Right kidney (tissue), 9 donors: ENCODE measurements at places on chromosomes 7 and 10.

DNA sequence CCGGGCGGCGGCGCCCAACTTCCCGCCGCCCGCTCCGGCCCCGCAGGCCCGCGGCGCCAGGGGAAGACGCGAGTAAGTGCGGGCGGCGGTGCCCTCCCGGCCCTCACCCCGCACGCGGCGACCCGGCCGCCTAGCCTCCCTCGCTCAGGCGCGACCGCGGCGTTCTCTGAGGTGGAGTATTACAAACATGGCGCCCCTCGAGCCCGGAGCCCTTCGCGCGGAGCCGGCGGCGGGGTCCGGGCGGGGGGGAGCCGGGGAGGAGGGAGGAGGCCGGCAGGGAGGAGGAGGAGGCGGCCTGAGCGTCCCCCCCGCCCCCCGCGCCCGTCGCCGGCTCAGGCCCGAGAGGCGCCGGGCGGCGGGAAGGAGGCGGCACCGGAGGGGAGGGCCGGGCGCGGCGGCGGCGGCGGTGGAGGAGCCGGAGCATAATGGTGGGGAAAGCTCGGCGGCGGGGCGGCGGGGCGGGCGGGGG, at the start of gene ZMYND11:
Gene ZMYND11 (plus strand): TSS at position 324 of the 469 bp plus-strand sequence. CDS start 44,558 bp downstream, outside the sequence.
- DNase-seq, result peak; percentile 76

DNA sequence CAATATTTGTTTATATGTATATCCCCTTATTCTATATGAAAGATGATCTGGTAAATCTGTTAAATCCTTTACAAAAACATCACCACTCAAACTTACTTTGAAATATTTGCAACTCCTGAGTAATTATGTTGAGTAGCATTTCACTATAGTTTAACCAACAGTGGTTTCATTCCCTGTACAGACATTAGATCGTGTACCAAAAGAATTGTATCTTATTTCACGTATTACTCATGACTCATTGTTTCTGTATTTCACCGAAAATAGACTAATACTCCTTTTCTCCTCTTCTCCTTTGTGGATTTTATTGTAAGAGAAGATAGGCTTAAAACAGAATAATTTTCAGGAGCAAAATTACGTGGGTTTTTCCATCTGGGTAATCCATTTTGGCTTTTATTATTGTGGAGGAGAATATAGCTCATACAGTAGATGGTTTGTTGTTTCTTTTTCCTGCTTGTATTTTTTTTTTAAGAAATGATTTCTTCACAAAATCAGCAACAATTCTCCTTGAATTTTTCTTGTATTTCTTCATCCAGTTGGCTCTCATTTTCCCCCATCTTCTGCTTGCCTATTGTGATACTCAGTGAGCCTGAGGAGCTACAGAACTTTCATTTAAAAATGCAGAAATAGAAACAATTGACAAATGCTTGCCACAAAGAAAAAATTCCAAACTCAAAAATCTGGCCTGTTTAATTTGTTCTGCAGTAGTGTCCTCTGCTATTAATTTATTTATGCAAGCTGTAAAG, 90.6 kb upstream of the OIT3 start:
- DNase-seq, result no peak

GRCh38 chr10:96910488-96911395, 78.6 kb downstream of the LCOR start:
- DNase-seq, result no peak

GRCh38 chr7:23114896-23115295, 9.3 kb downstream of the KLHL7 start:
- no peak for DNase-seq

GRCh38 chr7:36280840-36281812, 108.5 kb upstream of the ANLN start:
- no peak for DNase-seq

GRCh38 chr7:434891-435629, 84.6 kb downstream of the PDGFA start:
- DNase-seq, result peak; percentile 55

- DNase-seq, result no peak
Measured at GRCh38 chr10:761376-761775, 71.9 kb upstream of the DIP2C start.

- DNase-seq, result no peak
Measured at GRCh38 chr7:137828456-137828855, 18.3 kb downstream of the DGKI start.

- no peak for DNase-seq
Measured at GRCh38 chr7:108051454-108051853, 48.5 kb upstream of the LAMB1 start.

DNA sequence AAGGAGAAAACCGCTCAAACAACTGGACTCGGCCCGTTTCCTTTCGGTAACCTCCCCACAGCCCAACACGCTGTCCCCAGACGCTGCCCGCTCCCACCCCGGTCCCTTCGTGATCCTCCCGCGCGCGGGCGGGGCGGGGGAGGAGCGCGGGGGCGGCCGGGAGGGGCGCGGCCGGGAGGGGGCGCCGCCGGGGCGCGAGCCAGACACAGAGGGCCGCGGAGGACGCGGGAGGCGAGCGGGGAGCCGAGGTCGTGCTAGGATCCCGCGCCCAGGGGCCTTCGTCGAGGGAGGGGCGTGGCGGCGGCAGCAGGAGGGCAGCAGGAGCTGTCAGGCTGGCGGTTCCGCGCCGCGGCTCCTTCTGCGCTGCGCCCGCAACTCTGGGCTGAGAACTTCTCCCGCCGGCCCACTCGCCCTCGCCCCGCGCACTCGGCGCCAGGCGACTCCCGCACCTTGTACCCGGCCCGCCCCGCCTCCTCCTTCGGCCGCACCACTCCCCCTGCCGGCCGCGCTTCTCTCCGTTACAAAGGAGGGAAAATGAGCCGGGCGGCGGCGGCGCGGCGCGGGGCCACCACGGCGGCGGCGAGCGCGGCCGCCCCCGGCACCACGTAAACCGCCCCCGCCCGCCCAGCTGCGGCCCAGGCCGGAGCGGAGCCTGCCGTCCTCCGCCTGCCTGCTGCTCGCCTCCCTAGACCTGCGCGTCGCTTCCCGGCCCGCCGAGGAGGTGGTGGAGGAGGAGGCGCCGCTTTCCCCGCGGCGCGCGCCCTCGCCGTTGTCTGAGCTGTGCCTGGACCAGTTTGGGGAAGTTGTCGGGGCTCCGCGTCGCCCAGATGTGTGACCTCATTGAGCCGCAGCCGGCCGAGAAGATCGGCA, at the start of gene CDK14:
Gene CDK14 (plus strand): TSS at position 521 of the 870 bp plus-strand sequence. CDS start 307 bp downstream, at position 828.
- peak; percentile 85 for DNase-seq

DNA sequence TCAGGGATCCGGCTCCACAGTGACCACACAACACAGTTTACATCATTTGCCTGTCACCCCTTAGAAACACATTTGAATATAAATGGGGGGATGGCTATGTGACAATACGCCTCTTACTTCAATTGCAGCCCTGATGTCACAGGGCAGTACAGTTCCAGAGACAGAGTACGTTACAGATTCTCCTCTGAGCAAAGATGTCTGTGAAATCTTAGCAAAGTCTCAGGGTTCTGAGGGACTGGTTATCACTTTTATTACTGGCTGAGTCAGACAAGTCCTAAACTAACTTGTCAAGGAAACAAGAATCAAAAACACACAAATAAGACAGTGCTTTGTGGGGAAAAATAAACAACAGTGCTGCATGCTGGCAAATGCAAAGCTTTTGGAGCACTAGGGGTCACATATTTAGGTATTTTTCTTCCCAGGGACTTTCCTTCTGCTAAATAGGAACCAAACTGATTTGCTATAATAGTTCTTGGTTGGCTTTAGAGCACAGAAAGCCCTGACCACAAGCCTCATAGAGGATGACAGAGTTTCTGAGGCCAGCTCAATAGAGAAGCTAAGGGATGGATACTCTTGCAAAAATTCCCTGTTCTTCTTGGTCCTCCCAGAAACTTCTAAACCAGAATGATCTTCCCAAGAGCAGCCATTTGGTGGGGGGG, 501.6 kb downstream of the GRID1 start:
- no peak for DNase-seq

DNA sequence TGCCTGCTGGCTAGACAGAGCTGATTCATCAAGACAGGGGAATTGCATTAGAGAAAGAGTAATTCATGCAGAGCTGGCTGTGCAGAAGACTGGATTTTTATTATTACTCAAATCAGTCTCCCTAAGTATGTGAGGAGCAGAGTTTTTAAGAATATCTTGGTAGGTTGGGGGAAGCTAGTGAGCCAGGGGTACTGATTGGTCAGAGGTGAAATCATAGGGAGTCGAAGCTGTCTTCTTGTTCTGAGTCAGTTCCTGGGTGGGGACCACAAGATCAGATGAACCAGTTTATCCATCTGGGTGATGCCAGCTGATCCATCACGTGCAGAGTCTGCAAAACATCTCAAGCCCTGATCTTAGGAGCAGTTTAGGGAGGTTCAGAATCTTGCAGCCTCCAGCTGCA, 39.8 kb downstream of the FOXI2 start:
- DNase-seq, result no peak

DNA sequence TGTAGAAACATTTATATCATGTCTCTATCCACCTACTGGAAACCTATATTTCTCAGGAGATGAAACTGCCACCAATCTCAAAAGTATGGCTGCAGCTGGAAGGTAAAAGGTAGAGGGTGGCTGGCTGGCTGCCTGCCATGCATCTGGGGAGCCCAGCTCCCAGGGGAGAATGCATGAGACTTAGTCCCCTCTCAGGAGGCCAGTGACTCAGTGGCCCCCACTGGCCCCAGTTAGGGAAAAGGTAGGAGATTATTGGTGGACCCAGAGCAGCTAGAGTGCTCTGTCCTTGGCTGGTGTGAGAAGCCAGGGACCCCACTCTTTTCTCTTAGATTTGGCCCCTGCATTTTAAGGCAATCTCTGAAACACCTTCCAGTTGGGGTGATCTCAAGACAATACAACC, 6.8 kb upstream of the NKX2-3 start:
- no peak for DNase-seq

DNA sequence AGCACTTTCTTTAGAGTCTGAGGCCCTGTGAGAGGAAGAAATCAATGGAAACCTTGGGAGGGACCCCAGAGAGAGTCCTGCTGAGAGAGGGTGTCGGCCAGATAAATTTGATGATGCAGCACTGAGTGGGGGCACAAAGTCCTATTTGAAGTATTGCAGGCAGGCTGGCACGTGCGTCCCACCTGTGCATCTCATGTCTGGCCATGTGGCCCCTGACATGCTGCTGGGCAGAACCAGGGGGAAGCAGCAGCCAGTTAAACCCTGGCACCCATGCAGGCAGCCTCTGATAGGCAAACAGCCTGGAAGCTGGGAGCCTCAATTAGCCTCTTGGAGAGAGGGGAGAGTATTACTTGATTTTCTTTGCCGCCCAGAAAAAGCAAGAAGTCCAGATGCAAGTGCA, 180.9 kb downstream of the PLXNA4 start:
- no peak for DNase-seq

- no peak for DNase-seq
Measured at GRCh38 chr7:71325151-71325550, 193.2 kb downstream of the GALNT17 start.

DNA sequence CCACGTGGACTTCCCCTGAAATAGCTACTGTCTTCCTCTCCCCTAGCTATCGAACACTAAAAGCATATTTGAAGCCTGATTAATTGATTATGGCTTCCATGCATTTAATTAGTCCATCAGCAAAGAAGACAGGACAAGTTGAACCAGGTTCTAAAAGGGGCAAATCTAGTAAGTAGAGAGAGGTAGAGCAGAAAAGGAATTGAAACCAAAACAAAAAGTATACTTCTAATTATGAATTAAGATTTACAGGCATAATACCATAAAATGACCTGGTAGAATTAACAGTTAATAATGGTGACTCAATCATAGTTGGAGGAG, 393 bp upstream of the DNAJC1 start:
- DNase-seq, result no peak
